ENCODE measurements at places on chromosomes 1 and 21.

GRCh38 chr1:226679853-226680516, 59.1 kb downstream of the ITPKB start:
- peak; percentile 76 for DNase-seq

GRCh38 chr1:19723874-19724273, 59.2 kb downstream of the HTR6 start:
- no peak for DNase-seq

- no peak for DNase-seq
Measured at GRCh38 chr21:31221043-31221442, 123.0 kb downstream of the TIAM1 start.

- DNase-seq: no peak
Measured at GRCh38 chr1:29278124-29278523, 41.8 kb downstream of the PTPRU start.

GRCh38 chr1:170660281-170660713, 3.6 kb upstream of the PRRX1 start:
- no peak for DNase-seq

DNA sequence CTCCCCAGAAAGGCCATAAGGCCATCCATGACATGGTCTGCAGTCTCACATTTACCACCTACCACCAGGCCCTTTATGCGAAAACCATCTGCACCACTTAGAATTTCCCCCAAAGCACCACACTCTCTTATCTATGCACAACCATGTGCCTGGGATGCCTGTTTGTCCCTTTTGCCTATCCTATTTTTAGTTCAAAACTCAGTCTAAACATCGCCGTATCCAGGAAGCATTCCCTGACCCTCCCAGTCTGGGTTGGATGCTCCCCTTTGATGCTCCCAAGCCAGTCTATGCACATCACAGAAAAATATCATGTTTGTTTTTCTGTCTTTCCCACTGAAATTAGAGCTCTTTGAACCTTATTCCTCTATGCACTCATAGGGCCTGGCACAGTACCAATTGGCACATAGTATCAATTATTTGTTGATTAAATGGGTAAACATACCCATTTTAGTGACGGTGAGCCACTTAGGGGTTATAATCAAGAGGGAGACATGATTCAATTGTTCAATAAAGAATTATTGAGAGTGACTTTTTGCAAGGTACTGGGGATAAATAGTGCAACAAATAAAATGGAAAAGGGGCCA, 6.7 kb downstream of the MPL start:
- no peak for DNase-seq

- no peak for DNase-seq
Measured at GRCh38 chr1:63548877-63549276, 25.6 kb downstream of the EFCAB7 start.

- no peak for DNase-seq
Measured at GRCh38 chr1:223872308-223872901, 26.7 kb upstream of the TP53BP2 start.

DNA sequence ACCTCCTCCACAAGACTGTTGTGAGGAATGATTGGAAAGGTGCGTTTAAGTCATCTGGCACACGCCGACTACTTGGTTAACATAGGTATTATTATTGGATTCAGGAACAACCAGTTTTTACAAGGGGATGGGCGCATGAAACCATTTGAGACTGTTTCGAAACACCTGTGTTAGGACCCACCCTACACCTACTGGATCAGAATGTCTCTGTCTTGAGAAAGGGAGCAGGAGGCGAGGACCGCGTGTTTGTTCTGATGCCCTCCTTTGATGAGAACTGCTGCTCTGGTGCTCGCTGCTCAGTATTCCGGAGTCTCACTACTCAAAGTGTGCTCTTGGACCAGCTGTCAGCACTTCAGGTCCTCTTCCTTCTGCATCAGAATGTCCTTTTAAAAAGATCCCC, 7.3 kb downstream of the H6PD start:
- DNase-seq: no peak

DNA sequence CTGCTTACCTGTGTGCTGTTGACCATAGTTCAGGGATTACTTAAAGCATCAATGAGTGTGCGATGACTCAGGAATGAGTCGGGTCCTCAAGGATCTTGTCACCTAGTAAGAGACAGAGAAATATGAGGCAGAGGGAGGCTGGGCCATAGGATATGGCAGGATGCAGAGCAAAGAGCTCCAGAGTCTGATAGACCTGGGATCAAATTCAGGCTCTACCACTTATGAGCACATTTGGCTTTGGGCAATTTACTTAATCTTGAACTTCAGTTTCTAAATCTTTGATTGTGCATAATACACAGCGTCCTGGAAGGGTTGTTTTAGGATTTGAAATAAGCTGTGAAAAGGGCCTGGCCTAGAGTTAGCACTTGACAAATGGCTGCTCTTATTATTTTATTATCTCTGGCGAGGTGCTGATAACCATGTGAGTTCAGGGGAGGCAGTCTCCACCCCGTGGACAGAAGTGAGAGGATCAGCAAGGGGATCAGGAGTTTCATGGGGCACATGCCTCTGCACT, 94.5 kb downstream of the ROR1 start:
- no peak for DNase-seq

DNA sequence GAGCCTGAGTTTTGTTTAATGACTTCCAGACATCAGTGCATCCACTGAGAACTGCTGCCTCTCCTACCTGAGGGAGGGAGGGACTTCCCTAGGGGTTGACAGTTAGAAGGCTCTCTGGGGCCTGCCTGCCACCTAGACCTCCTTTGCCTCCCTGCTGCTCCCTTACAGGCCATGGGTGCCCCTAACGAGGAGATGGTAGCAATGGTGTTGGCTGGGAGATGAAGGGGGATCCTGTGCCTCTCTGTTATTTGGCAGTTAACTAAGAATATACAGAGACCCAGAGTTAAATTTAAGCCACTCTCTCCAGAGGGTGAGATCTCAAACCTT, 66.1 kb downstream of the UBE2U start:
- DNase-seq: no peak

DNA sequence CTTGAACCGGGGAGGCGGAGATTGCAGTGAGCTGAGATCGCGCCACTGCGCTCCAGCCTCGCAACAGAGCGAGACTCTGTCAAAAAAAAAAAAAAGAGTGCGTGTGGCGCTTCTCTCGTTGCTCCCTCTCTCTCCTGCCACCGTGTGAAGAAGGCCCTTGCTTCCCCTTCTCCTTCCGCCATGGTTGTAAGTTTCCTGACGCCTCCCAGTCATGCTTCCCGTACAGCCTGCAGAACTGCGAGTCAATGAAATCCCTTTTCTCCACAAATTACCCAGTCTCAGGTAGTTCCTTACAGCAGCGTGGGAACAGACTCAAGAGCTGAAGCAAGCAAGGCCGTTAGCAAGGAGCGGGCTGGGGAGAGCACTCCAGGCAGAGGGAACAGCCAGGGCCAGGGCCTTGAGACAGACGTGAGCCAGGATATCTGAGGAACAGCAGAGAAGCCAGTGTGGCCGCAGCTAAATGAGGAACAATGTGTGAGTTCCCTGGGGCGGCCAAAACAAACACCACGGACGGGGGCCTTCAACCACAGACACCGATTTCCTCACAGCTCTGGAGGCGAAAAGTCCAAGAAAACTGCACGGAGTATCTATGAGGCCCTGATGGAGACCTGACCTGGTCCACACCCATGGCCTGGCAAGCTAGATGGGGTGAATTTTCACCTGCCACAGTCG, 54.2 kb upstream of the ETS2 start:
- no peak for DNase-seq

DNA sequence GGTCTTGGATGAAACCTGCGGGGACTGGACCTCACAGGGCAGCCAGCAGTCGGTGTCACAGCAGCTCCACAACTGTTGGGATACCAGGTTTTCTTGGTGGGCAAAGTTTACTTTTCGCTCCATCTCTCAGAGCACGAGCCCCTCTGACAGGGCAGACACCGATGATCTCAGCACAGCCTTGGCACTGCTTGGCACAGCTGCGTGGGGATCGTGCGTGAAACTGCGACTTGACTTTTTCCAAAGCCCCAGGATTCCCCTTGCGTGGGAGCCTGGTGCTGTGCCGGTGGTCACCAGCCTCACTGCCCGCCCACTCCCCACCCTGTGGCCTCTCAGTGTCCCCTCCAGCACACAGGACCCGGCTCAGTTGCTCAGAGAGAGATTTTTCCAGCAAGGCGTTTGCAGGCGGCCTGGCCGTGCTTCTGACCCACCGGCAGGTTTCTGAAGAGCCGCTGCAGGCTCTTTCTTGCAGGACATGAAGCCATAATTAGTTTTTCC, 57.3 kb downstream of the SIK1 start:
- DNase-seq: no peak

- no peak for DNase-seq
Measured at GRCh38 chr1:50593515-50593914, 170.3 kb upstream of the DMRTA2 start.

DNA sequence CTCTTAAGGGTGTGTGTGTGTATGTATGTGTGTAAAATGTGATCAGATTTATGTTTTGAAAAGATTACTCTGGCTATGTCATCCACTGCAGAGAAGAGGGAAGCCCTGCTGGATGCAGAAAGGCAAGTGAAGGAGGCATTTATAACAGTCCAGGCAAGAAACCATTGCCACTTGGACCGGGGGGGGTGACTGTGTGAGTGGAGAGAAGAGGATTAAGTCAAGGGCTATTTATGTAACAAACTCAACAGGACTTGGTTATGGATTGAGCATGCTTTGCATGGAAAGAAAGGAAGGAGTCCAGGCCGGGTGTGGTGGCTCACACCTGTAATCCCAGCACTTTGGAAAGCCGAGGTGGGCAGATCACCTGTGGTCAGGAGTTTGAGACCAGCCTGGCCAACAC, 143.0 kb downstream of the URB2 start:
- no peak for DNase-seq
